ENCODE measurements at places on chromosomes 2 and 18.

DNA sequence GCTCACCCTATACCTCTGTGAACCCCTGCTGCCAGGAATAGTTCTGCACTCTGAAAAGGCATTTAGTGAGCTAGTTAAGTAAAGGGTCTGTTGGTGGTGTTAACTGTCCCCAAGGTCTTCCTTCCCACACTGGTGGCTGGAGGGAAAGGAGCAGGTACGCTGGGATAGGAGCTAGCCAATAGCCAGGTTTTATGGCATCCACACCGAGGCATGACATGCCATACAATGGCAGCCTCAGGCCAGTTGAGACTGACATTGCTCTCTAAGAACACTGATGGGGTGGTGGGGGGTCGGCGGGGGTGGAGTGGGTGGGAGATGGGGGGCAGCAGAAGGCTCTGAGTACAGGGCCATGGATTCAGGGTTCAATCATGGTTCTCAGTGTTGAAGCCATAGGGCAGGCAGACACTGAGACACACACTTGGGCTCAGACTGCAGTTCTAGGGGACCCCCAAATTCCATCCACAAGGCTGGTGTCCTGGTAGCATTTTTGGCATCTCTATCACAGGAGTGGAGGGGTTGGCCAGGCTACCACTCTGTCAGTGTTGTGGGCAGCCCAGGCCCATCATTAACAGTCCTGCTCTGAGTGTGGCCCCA lies 136.0 kb downstream of the CTIF start:
- no peak for DNase-seq

DNA sequence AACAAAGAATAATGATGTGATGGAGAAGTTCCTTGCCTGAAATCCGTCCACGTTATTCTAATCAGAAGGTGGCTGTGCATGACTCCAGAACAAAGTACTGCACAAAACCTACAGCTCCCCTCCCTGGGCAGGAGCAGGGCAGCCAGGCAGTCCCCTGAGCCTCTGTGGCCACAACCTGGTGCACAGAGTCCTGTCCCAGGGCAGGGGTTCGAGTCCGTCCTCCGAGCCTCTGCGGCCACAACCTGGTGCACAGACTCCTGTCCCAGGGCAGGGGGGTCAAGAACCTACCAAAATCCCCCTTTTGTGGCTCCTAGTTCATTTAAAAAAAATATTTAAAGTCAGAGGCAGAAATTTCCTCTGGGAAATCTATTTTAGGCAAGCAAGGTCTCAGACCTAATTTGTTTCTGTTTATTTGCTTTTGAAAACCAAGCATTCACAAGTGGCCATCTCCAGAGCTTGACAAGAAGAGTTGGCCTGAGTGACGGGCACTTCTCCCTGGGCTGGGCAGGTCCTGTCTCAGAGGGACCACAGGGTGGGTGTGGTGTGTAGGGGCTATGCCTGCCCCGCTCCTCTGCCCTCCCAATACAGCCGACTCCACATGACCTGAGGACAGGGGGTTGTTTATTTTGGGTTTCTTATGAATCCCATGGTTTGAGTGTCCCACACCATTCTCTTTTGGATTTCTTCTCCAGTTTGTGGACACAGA lies 255.9 kb upstream of the PXDN start:
- DNase-seq = no peak

GRCh38 chr2:220783671-220784070 lies 788.4 kb downstream of the EPHA4 start:
- DNase-seq = no peak

GRCh38 chr2:182481676-182482075 lies 54.8 kb upstream of the PDE1A start:
- DNase-seq = no peak

GRCh38 chr2:176391148-176391419 lies 121.8 kb downstream of the MTX2 start:
- DNase-seq = no peak
